Mammary epithelial cell (primary cell): ENCODE measurements at places on chromosomes 13 and 19. TPM values are rescaled to one million over a fixed set of nuclear protein-coding genes. Genes with fewer than 3 reads are reported as not detected.

GRCh38 chr19:7869453-7869909, 4.7 kb downstream of the PRR36 start:
- DNase-seq: peak; percentile 67

DNA sequence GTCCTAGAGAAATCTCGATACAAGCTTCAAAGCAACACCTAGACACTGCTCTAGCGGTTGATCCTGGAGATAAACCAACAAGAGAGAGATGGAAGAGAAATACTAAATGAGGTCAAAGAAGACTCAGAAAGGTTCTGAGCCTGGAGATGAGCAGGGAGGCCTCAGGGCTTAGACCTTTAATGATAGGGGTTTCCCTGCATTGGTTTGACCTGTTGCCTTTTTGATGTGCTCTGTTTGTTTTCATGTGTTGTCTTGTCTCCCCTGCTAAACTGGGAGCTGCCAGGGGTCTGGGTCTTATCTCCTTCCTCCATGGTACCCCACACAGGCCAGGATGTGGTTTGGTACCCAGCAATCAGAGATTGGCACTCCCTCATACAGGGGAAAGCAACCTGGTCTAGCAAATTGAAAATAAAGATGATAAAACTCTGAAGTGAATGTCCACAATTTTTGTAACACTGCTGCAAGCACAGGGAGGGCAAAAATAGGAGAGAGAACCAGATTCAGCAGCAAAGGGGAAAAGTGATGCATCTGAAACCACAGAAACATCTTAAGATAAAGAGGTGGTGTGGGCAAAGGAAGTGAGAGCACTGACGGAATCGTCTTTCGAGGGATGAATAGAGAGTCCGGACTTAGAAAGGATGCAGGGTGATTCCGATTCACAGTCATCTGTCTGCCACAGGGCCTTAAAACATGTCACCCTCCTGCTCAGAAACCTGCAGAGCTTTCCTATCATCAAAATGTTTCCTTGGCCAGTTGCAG, 3.5 kb downstream of the FFAR2 start:
- DNase-seq: no peak

Gene ADGRE3
- total RNA-seq: not detected

DNA sequence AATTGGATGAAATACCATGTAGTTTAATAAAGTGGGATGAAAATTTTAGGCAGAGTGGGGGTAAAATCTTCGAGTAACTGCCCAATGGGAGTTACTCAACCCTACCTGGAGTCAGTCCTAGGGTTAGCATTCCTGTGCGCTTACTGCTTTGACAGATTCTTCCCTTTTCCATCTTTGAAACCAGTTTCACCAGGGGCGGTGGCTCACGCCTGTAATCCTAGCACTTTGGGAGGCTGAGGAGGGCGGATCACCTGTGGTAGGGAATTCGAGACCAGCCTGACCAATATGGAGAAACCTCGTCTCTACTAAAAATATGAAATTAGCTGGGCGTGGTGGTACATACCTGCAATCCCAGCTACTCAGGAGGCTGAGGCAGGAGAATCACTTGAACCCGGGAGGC, 37.0 kb upstream of the CXCL17 start:
- DNase-seq: no peak

Gene ZNF792
- total RNA-seq: 4.7 TPM

DNA sequence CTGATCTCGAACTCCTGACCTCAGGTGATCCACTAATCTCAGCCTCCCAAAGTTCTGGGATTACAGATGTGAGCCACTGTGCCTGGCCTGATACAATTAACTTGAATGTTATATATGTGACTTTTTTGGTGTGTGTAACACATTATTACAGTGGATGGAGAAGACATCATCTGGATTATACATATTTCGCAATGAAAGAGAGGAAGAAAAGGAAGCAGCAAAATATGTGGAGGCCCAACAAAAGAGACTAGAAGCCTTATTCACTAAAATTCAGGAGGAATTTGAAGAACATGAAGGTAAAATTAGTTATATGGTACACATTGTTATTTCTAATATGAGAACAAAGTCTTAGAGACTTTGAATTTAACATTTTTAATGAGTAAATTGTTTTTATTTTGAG, 55.5 kb downstream of the BRCA2 start:
- DNase-seq: no peak

DNA sequence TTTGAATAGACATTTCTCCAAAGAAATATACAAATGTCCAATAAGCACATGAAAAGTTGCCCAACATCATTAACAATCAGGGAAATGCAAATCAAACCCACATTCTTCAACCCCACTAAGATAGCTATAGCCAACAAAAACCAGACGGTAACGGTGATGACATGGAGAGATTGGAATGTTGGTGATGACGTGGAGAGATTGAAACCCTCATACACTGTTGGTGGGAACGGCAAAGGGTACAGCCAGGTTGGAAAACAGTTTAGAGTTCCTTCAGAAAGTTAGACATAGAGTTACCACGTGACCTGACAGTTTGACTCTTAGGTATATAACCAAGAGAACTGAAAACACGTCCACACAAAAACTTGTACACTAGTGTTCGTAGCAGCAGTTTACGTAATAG, 48.1 kb downstream of the TNFRSF19 start:
- peak; percentile 96 for DNase-seq

DNA sequence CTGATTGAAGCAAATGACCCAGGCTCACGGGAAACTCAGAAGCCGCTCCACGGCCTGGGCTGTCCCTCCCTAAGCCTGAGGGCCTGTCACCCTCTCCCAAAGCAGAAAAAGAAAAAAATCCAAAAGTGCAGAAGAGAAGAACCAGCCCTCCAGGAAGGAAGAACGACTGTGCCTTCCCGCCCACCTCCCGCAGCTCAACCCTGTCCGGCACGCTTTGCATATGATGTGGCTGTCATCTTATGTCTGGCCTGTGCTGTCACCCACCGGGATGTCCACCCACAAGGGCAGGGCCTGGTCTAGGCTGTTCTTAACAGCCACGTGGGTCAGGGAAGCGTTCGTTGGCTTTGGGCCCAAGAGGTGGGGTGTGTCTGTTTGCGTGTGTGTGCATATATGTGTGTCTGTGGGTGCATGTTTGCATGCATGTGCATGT, 13.7 kb downstream of the ZBTB7A start:
- DNase-seq: no peak

Gene ZNF628
- total RNA-seq: 2.7 TPM

Gene LMO7
- total RNA-seq: 44.8 TPM

- peak; percentile 27 for DNase-seq
These were observed 8.9 kb downstream of the OCEL1 start for GRCh38 chr19:17234911-17235299.

DNA sequence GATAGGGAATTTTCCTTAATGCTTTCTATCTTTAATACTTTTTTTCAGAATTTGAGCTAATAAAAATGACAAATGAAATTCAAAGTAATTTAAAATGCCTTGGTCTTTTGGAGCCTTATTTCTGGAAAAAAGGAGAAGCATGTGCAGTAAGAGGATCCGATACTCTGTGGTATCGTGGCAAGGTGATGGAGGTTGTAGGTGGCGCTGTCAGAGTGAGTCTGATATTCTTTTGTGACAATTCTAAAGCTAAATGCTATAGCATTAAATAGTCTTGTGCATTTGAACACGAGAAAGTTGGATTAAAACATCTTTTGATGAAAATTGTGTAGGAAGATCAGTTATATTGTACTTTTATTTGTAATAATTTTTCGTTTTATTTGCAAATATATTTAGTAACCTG, 95.0 kb downstream of the RNF17 start:
- DNase-seq: no peak

Gene COL5A3
- 1.6 and 4.5 TPM in 2 replicates for total RNA-seq

DNA sequence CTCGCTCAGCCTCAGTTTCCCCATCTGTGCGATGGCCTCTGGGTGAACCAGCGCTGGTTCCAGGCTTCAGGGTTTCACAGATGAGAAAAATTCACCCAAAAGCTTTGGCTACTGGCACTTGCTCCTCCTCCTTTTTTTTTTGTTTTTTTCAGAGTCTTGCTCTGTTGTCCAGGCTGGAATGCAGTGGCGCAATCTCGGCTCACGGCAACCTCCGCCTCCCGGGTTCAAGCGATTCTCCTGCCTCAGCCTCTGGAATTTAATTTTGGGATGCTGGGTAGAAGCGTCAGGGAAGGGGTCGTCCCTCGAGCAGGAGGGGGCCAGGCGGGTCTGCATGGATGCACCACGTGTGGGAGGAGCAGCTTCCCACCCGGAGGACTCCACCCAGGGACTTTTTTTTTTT, 7.0 kb downstream of the PRSS57 start:
- DNase-seq: no peak

Gene UNC13A
- not detected for total RNA-seq

- peak; percentile 78 for DNase-seq
These were observed 15.2 kb downstream of the ZSCAN5C start for GRCh38 chr19:56217039-56217949.

DNA sequence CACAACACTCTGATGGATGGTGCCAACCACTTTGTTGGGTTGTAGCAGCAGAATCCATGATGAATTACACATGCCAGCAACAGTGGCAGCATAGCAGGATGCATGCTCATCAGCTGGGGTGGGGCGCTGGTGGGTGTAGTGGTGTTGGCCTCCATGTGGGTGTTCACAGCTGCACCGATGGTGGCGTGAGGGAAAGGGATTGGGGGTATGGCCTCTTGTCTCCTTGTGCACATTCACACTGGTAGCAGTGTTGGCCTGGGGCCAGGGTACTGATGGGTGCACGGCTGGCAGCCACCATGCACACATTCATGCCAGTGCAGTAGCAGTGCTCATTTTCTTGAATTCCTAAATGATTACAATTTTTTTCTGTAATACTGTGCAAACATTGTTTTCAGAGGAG, 2748.8 kb upstream of the PCDH20 start:
- no peak for DNase-seq

DNA sequence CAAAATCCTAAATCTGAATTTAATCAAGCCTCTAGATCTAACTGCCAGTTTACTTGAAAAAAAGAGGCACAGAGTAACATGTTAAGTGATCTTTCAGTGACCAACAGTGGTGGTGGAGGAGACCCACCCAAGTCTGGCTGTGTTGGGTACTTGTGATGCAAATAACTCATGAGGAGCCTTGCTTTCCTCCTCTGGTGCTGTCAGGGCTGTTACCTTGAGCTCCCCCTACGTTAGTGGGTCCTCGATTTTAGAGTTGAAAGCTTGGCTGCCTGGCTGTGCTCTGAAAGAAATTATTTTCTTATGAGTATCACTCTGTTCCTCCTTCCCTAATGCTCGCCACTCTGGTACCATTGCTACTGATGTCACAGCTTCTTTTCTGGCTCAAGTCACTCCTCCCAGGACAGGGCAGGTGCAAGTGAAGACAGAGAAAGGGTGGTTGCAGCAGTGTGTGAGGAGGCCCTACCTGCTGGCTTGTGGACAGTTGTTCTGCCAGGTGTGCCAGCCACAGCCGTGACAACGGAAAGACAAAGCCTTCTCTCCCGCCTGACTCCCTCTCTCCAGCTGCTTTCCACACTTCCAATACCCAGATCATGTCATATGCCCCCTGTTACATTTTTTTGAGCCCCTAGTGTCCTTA, 6.5 kb upstream of the SUPT20H start:
- DNase-seq: no peak

GRCh38 chr13:30719525-30719914, 15.8 kb upstream of the ALOX5AP start:
- DNase-seq: no peak

GRCh38 chr13:22198641-22199217, 527.9 kb downstream of the FGF9 start:
- no peak for DNase-seq

Gene LAIR1
- not detected in 2 replicates for total RNA-seq

GRCh38 chr13:65595916-65596315, 1634.2 kb downstream of the PCDH9 start:
- no peak for DNase-seq

DNA sequence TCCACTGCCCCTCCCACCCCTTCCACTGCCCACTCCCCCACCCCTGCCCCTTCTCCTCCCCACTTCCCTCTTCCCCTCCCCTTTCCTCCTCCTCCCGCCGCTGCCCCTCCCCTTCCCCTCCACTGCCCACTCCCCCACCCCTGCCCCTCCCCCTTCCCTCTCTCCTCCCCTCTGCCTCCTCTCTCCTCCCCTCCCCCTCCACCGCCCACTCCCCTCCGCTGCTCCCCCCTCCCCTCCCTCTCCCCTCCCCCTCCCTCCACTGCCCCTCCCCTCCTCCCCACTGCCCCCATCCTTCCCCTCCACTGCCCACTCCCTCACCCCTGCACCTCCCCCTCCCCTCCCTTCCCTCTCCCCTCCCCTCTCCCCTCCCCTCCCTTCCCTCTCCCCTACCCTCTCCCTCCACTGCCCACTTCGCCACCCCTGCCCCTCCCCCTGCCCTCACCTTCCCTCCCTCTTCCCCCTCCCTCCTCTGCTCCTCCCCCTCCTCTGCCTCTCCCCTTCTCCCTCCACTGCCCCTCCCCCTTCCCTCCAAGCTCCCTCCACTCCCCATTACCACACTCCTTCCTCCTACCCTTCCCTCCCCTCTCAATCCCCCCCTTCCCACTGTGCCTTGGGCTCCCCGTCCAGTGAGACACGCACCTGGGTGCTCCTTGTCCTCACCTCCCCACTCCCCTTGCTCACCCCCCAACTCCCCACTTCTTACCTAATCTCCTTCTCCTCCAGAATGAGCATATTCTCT, 21.9 kb downstream of the ATP8B3 start:
- no peak for DNase-seq

- no peak for DNase-seq
These were observed 191.6 kb downstream of the EFNB2 start for GRCh38 chr13:106343836-106344235.

Gene MADCAM1
- total RNA-seq: 0.33 TPM

Gene SIGLEC12
- not detected in 2 replicates for total RNA-seq

DNA sequence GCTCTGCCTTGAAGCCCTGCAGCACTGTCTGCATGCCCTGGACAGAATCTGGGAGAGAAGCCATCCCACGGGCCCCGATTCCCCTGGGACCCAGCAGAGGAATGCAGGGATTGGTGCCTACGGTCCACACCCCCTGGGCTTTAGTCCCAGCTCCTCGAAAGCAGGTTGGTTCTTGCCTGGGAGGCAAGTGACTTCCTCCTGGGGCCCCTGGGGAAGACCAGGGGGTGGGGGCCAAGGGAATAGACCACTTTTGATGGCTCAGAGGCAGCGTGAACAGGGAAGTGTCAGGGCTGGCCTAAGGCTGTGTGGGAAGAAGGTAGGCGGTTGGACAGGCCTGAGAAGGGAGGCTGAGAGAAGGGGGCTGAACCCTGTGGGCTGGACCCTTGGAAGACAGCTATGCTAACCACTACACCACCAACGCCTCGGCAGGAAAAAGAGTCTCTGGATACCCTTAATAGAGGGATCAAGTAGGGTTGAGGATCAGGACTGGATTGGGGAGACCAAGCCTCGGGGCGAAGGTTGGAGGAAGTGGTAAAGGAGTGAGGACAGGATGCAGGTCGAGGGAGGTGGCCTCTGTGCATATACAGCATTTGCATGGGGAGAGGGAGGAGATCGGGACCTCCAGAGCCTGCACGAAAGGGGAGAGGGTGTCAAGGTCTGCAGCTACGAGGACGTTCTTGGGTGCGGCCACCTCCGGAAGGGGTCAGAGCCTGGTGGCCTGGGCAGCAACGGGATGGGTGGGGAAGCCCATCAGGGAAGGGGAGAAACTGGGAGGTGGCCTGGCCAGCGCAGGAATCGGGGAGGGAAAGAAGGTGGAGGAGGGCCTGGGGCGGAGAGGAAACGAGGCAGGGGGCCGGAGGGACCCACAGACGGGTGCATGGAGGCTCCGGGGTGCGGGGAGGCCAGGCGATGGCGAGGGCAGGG, 709 bp downstream of the DPP9 start:
- peak; percentile 50 for DNase-seq
